ENCODE measurements at places on chromosomes 6 and 20.

GRCh38 chr6:163489584-163489983 lies 75.1 kb downstream of the QKI start:
- no peak for DNase-seq

GRCh38 chr6:88704980-88705379 lies 258.4 kb downstream of the RNGTT start:
- DNase-seq, result no peak

DNA sequence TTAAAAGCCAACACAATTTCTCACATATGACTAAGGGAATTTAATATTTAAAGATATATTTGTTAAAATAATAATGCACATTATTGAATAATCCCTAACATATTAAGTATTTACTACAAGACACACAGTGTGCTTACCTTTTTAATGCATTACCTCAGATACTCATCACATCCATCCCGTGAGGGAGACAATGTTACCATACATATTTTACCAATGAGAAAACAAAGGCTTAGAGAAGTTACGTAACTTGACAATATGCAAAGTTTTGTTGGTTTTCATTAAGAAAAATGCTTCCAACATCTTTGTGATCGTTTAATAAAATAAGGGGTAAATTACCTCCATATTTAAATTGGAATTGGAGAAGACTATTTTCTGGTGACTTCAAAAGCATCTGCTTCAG lies 4.3 kb downstream of the IFNGR1 start:
- DNase-seq, result no peak

DNA sequence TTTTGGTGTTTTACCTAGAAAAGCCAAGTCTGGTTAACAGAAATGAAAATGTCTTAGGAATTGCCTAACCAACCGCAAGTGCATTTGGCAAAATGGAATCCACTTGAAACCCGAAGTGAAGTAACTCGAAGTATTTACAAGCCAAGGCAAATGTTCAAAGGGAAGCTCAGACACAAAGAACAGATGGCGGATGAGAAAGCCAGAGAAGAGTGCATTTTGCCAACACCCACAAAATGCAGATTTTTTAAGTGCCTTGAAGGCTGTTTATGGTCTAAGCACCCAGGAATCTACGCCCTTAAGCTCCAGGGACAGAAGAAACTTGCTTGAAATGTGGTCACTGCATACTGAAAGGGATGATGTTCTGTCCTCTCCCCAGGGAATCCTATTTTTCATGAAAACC lies 70.0 kb upstream of the TBXT start:
- DNase-seq, result no peak

DNA sequence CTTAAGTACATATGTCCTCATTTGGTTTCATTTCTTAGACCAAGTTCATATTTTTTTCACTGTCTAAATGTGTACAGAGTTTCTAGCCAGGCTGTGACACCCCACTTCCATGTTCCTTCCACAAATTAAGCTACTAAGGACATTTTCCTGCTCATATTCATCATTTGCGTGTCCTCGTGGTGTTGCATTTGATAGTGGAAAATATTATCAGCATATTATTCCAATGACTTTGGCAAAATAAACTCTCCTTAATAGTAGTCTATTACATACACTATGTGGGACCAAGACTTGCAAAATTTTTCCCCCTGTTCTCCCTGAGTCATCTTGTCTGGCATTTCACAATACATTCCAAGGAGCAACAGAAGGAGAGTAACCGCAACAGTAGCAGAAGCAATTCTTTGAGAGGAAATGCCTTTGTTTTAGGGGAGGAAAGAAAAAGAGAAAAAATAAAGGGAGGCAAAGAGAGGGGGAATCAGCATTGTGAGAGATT lies 599.2 kb downstream of the COL12A1 start:
- DNase-seq, result no peak

GRCh38 chr6:56235245-56235644 lies 12.1 kb downstream of the COL21A1 start:
- no peak for DNase-seq

- no peak for DNase-seq
Measured at GRCh38 chr6:107727096-107727757, 96.9 kb downstream of the SCML4 start.

GRCh38 chr20:2840967-2841531 lies 504 bp downstream of the VPS16 start:
- DNase-seq, result no peak

DNA sequence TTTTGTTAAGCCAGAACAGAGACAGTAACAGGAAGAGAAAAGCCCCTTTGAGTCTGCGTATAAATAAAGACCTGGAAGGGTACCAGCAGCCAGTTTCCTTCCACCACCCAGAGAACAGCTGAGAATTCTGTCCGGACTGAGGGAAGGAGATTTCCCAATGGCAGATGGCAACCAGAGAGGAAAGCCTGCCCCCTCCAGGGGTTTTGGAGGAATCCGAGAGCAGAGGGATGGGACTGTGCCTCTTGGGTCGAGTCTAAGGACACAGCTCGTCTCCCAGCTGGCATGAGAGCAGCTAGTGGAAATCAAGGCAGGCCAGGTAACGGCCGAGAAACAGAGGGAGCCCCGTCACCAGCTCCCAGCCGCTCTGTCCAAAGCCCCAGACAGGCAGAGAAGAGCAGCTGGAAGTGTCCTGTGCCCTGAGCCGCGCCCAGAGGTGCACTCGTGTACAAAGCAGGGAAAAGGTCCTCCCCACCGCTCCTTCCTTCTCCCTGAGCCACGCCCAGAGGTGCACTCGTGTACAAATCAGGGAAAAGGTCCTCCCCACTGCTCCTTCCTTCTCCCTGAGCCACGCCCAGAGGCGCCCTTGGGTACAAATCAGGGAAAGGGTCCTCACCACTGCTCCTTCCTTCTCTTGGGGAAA lies 134.0 kb upstream of the SNX9 start:
- DNase-seq, result no peak

GRCh38 chr6:71733970-71734899 lies 152.1 kb upstream of the RIMS1 start:
- no peak for DNase-seq

- no peak for DNase-seq
Measured at GRCh38 chr6:39706819-39707335, 18.3 kb downstream of the KIF6 start.

DNA sequence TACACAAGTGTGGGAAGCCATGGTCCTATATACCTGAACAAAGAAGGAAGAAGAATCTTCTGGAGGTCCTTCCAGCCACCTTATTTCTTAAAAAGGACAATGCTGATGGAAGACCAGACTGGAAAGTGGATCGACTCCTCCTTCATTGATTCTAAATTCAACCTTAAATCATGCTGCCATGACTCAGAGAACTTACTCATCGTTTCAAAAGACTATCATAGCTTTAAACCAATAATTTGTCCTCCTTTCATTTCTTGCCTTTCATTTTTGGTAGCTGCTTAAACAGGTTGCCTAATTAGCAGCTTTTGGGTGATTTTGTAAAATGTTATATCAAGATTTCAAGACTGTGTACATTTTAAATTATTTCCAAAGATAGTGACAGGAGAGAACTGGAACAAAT lies 60.8 kb downstream of the RTN4IP1 start:
- no peak for DNase-seq

- DNase-seq, result no peak
Measured at GRCh38 chr6:16285467-16286150, 47.2 kb downstream of the GMPR start.

GRCh38 chr6:167795321-167795811 lies 31.3 kb upstream of the AFDN start:
- no peak for DNase-seq

DNA sequence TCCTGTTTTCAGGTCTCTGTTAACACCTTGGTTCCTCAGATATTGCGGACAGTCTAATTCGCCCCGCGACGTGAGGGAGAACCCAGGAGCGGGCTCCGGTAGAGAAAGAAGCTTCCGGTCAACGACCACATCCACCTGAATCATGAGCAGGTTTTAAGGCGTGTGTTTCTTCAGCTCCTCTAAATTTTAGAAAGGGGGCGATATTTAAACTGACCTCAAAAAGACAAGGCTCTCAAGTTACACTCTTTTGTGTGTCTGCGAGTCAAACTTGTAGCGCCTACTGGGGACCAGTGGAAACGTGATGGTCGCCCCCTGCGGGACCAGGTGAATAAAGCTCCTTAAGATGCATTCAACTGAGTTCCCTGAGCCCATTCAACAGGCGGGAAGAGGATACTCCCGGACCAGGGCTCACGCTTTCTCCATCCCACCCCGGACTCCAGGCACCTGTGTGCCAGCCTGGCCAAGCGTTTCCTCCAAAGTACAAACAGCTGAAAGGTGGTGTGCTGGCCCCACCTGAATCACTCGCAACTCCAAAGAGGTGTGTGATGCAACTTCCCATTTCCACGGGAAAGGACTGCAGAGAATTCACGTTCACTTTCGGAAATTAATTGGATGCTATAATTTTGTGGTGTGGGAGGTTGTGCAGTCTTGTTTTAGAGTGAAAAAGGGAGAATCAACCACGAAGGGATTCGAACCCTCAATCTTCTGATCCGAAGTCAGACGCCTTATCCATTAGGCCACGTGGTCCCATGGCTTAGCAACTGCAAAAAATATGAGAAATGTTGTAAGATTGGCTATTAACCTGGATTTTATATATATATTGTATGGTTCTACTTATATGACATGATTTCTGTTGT lies 17.0 kb downstream of the GPX5 start:
- DNase-seq, result peak; percentile 91

- DNase-seq, result no peak
Measured at GRCh38 chr6:109874621-109875020, 103.5 kb upstream of the GPR6 start.

DNA sequence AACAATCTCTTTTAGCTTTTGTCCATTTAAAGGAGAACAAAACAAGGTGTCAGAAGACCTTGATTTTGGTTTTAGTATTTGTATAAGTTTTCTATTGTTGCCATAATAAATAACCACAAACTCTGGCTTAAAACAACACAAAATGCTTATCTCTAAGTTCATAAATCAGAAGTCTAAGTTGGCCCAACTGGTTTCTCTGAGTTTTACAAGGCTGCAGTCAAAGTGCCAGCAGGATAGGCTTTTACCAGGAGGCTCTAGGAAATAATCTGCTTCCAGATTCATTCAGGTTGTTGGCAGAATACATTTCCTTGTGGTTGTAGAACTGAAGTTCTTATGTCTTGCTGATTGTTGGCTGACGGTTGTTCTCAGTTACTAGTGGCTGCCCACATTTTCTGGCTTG lies 147.2 kb upstream of the HMGCLL1 start:
- DNase-seq, result no peak

DNA sequence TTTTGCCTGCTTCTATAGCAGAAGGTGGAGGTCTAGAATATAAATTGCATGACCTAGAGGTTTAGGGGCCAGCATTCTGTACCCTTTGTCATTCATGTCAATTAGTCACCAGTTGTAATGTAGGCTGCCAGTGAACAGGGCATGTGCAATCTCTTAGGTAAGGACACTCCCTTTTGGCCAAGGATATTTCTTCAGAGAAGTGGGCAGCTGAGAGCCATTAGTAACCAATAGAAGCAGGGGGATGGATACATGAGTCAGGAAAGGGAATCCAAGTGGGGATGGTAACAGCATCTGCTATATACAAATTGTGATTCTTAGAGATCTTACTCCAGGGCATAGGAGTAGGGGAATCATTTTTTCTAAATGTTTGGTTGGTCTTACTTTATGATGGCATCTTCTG lies 494.2 kb upstream of the JAG1 start:
- no peak for DNase-seq

- no peak for DNase-seq
Measured at GRCh38 chr6:166989427-166990032, 9.7 kb upstream of the CEP43 start.

DNA sequence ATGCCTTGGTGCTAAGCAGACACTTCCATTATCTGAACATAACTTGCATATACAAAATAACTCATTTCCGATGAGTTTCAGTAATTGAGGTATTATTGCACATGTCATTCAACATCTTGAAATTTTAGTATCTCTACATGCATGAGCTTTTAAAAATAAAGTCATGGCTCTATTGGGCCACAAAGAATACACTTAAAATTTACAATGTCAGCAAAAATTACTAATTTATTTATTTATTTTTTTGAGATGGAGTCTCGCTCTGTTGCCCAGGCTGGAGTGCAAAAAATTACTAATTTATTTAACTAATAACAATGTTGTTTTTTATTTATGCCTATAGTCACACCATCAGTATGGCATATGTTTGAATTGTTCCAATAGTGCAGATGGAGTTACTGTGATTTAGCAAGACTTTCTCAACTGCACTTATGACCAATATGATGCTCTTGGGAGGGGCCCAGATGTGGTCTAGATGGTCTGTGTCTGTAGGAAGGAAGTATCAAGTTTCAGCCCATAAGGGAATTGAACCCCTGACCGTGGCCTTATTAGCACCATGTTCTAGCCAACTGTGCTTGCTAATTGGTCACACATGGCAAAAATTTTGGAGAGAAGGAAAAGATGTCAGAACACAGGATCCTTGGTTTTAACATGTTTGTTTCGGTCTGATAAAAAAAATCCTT lies 370.7 kb upstream of the TSHZ2 start:
- no peak for DNase-seq

DNA sequence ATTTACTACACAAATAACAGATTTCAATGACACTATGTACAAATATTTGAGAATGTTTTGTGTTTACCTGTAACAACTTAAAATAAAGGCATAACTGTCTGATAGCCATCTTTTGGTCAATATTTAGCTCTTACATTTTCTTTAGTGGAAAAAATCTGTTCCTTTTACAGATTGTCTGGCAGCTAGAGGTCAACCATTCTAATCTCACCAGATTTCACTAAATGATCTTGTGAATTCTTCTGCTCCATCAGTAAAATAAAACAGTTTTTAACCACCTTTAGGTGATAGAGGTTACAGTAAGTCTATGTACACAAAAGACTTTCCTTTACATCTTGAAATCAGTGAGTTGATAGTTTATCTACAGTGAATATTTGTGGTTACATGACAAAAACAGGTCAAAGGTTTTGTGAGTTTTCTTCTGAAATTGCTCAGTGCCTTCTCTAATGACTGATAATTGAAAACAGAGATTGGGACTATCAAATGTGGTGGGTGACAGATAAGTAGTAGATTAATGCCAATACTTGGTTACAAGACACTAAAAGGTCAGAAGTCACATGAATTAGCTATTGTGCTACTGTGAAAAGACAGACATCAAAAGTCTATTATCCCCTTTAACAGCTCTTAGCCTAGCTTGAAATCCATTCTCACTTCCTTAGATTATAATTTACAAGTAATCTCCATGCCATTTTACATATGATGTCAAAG lies 47.4 kb downstream of the BMP5 start:
- no peak for DNase-seq

GRCh38 chr6:7819431-7820015 lies 91.1 kb downstream of the TXNDC5 start:
- DNase-seq, result no peak

- no peak for DNase-seq
Measured at GRCh38 chr6:131789219-131789618, 18.6 kb upstream of the ENPP1 start.
